ENCODE measurements at places on chromosomes 16 and 17.

GRCh38 chr17:69320908-69321238 is 6.1 kb downstream of the ABCA5 start:
- no peak for DNase-seq

GRCh38 chr16:50464325-50465290 is 83.6 kb upstream of the NKD1 start:
- no peak for DNase-seq

DNA sequence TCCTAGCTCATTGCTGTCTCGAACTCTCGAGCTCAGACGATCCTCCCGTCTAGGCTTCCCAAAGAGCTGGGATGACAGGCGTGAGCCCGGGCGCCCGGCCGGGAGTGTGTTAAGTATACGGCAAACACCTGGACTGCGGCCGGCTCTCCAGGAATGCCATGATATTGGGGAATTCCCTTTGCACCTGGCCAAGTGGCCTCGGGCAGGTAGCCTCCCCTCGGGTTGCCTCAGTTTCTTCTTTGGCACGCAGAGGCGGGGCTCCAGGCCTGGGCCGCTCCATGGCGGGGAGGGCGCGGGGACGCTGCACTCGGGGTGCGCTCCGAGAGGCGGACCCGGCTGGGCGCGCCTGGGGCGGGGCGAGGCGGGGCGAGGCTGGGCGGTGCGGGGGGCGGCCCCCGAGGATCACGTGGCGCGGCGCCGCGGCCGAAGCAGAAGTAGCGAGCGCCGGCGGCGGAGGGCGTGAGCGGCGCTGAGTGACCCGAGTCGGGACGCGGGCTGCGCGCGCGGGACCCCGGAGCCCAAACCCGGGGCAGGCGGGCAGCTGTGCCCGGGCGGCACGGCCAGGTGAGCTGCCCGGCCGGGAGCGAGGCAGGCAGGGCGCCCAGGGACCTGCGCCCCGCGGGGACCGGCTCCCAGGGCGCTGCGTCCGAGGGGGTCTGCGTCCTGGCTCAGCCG is at the start of gene PLCG2:
PLCG2 (plus strand) TSS at position 431 of the 675 bp plus-strand sequence. CDS start 6,699 bp downstream, outside the sequence.
- DNase-seq = peak; percentile 63

DNA sequence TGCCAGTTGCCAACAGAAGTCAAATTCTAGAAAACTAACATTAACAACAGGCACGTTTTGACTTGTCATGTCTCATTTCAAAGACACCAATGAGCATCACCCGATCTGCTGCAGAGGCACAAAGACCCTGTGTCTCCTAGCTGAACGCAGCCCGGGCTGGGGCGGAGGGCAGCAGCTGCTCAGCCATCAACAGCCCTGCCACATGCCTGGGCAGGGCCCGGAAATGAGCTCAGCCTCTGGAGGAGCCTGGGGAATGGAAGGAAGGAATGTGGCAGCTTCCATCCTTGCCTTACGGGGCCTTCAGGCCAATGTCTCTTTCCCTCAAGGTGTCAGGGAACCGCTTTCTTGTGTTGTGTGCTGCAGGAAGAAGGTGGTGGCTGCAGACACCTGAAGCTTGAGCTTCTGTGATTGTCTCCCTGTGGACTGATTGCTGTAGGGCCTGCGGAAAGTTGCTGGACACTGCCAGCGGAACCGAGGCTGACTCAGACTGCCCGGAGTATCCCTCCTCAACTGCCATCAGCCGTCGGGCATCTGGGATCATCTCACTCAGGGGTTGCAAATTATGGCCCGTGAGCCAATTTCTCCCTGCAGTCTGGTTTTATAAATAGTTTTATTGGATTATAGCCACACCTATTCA is 7.3 kb downstream of the CDH13 start:
- DNase-seq = no peak

- DNase-seq = no peak
Measured at GRCh38 chr17:7398612-7399011, 4.3 kb upstream of the PLSCR3 start.

DNA sequence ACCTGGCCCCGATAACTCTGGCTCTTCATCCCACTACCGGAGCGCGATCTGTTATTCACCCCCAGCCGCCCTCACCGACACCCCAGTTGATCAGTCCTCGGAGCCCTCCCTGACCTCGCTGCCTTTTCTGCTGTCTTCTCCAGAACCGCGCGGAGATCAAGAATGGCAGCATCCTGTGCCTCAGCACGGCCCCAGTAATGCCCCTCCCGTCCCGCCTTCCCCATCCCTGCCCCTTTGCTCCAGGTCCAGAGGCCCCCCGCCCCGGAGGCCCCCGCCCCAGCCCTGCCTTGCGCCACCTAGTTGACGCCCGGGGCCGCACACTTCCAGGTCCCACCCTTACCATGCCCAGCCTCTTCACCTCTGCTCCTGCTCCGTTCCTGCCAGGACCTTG is 872 bp downstream of the ELMO3 start:
- DNase-seq = no peak

- no peak for DNase-seq
Measured at GRCh38 chr16:24552705-24553246, 13.4 kb downstream of the RBBP6 start.

- DNase-seq = no peak
Measured at GRCh38 chr16:68731637-68732036, 5.5 kb upstream of the CDH1 start.

DNA sequence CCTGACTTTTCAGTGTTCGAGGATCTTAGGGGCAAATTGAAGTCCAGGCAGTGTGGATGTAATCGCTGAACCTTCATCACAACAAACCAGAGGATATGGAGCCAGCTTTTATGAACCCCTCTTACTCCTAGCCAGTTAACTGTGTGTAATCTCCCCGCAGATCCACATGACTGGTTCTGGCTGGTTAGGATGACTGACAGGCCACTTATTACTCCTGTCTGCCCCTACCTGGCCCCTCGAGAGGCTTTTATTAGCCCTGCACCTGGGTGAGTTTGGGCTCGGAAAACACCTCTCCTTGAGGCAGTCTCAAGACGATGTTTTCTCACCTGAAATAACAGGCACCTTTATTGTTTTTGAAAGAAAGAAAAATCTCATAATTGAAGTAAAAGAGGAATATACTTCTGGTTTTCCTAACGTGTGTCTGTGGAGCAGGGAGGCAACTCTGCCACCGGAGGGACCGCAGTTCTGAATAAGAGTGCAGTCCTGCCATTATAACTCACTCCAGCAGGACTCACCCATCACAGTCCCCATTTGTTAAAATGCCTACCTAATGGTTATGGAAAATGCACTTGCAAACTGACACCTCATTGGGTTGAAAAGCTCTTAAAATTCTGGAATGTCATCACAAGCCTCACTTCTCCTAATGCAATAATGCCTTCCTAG is 291.9 kb upstream of the N4BP1 start:
- DNase-seq = no peak

- DNase-seq = no peak
Measured at GRCh38 chr16:86630471-86630870, 52.1 kb downstream of the FOXL1 start.

DNA sequence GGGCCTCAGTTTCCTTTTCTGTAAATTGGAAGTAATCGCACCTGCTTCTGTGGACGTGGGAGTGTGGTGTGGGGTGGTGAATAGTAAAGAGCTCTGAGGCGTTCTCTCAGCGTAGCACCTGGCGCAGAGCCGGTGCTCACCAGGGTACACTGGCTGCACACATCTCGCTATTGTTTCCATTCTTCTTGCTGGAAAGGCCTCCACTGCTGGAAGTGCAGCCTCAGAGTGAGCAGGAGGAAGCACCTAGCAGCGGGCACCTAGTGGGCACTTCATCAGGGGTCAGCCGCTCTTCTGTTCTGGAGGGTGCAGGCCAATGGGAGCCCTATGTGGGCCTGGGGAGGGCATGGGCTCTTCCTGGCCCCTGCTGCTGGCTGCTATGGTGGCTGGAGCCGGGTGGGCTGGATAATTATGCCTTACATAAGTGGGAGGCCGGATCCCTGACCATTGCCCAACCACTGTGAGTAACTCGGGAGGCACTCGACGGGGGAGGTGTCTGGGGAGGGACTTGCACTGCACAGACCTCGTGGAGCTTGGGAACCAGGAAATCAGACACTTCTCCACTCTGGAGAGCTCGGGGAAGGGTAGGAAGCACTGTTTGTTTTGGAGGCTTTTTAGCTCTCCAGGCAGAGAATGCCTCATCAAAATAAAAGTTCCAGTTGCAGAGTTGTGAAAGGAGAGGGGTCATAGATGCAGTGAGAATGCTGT is 1.7 kb downstream of the MAP2K3 start:
- no peak for DNase-seq

DNA sequence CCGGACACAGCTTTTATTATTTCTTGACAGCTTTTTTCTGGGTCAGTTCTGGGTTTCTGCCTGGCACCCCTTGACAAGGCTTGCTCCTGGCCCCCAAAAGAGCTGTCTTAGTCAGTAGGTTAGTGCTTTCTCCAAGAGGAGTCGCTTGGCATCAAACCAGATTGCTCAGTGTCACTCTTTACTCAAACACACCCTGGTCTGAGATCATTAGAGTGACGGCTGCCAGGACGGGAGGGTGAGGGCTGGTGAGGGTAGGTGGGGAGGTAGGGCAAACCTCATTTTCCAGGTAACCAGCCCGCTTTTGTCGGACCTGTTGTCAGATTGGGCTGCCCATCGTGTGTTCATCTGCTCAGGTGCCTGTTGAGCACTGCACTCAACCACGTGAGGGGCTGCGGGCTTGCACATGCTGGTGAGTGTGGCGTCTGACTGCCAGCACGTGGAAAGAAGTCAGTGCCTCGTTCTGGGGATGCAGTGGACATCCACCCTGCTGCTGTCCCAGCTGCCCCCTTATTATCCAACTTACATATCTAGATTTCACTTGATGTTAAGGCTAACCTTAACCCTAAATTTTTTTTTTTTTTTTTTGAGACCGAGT is 12.4 kb downstream of the TMEM94 start:
- no peak for DNase-seq

DNA sequence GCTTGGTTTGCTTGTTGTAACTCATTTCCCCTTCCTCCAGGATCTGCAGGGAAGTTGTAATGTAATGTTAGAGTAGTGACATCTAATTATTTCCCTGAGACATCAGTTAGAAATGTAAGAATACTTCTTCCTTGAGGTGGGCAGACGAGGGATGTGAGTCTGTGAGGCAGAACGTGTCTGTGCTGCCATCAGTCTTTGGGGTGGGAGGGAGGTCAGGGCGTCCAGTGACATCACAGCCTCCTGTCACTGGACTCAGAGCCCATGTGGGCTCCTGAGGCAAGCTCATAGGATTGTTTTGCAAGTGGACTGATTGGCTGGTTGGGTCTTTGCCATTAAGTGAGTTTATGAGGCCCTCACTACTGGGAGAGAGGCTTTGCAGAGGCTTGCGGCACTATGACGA is 188.8 kb downstream of the CCDC182 start:
- DNase-seq = no peak

GRCh38 chr17:2253768-2254406 is 49.7 kb downstream of the SMG6 start:
- DNase-seq = no peak

DNA sequence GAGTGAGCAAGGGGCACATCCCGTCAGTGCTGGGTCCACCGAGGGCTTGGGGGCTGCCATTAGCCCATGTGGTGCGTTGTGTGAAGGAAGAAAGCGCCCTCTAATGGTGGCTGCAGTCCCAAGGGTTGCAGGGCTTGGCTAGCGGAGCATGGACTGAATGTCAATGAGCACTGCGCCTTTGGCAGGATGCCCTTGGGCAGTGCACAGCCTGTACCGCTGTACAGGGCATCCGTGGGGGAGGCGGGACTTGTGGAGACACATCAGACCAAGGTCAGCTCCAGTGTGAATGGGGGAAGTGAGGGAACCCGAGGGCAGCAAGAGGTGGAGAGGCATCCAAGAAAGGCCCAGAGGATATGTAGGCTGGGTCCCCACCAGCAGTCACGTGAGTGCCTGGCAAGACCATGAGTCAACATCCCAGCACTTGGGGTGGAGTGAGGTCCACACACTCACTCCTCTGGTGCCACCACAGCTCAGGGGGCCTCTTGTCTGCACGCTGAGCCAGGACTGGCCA is 75.5 kb upstream of the MED9 start:
- no peak for DNase-seq

- no peak for DNase-seq
Measured at GRCh38 chr17:75965468-75965867, 13.5 kb downstream of the ACOX1 start.

- DNase-seq = no peak
Measured at GRCh38 chr16:10610499-10611184, 30.2 kb upstream of the EMP2 start.

DNA sequence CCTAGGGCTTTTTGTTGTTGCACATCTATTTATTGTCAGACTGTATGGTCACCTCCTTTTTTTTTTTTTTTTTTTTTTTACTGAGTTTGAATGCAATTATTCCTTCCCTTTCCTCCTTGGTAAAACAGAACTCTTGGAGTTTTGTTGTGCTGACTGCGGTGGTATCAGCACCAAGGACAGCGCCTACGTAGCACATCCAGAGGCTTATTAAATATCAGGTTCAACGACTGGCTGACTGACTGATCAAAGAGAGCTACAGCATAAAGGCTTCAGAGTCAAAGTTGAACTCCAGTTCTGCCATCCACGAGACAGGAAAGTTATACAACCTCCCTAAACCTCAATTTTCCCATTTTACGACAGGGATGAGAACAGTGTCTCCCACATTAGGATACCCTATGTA is 86.1 kb upstream of the RBFOX1 start:
- DNase-seq = no peak

GRCh38 chr16:70766176-70766575 is 34.8 kb downstream of the VAC14 start:
- DNase-seq = no peak

GRCh38 chr17:73227944-73228343 is 33.7 kb downstream of the CPSF4L start:
- DNase-seq = no peak

GRCh38 chr16:35252356-35252936 is 1793.0 kb downstream of the TP53TG3F start:
- DNase-seq = no peak

- no peak for DNase-seq
Measured at GRCh38 chr17:3818786-3819185, 17.8 kb upstream of the ITGAE start.

DNA sequence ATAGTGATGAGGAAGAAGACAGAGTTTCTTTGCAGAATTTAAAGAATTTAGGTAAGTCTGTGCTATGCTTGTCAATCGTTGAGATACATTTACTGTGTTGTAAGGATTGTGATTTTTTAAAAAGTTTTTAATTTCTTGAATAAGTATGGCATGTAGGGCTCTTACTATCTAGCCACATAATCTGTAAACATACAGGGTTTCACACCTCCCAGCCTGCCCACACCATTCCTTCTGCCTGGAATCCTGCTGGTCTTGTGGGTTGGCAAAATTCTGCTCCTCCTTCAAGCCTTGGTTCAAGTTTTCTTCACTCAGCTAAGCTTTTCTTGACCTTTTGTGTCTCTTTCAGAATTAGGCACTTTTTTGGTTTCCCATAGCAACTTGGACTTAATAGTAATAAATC is 7.5 kb downstream of the ZNHIT3 start:
- no peak for DNase-seq
